Stimulated activated CD4-positive, alpha-beta T cell treated with anti-CD3 and anti-CD28 coated beads, Interleukin-12 subunit alpha, Interleukin-12 subunit beta, amount 100 ng/mL, for 48 hours (primary cell): ENCODE measurements at places on chromosomes 11 and 22.

GRCh38 chr11:46612326-46612725 lies 4.7 kb downstream of the HARBI1 start:
- DNase-seq, result no peak

GRCh38 chr11:127624306-127624856 lies 623.8 kb upstream of the KIRREL3 start:
- DNase-seq, result no peak

DNA sequence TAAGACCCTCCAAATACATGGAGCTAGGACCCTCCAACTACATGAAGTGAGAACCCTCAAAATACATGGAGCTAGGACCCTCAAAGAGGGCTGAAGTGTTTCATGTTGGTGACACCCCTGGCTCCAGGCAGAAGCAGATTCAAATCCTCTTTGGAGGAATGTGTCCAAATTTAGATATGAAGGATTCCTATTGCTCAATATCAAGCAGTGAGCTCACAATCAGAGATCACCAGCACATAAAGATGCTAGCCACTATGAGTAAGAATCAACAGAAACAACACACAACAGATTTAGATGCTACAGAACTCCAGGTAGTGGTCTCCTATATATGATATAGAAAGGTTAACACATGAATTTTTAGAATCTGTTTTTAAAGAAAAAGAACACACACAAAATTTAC lies 11.2 kb upstream of the RAB3IL1 start:
- DNase-seq, result no peak

DNA sequence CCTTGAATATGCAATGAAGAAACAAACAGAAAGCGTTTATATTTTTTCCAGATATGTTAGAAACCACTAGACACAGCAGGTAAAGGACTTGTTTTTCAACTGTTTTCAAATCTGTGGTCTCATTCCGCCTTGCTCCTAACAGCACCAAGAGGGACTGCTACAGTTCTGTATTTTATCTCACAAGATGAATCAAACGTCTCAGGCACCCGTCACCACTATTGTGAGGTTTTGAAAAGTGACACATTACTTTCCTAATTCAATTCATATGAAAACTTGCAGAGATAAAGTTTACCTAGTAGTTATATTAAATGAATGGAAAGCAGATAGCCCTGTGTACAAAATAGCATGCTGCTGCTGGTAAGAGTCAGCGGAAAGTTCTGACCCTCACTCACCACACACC lies 386.3 kb downstream of the ETS1 start:
- no peak for DNase-seq

DNA sequence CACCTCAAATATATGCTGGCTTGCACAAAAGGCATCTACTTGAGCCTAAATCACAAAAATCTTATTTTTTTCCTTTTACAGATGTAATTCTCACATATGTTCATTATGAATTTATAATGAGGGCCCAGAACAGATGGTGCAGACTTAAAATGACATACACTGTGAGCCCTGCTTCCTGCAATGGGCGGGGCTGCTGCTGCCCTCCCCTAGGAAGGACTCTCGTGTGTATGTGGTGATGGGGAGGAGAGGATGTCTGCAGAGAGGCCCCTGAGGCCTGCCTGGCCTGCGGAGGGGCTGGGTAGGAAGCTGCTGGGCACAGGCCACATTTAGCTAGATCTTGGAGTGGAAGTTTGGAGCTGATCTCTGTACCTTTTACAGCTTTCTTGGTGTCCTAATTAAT lies 233.4 kb upstream of the KIRREL3 start:
- no peak for DNase-seq

DNA sequence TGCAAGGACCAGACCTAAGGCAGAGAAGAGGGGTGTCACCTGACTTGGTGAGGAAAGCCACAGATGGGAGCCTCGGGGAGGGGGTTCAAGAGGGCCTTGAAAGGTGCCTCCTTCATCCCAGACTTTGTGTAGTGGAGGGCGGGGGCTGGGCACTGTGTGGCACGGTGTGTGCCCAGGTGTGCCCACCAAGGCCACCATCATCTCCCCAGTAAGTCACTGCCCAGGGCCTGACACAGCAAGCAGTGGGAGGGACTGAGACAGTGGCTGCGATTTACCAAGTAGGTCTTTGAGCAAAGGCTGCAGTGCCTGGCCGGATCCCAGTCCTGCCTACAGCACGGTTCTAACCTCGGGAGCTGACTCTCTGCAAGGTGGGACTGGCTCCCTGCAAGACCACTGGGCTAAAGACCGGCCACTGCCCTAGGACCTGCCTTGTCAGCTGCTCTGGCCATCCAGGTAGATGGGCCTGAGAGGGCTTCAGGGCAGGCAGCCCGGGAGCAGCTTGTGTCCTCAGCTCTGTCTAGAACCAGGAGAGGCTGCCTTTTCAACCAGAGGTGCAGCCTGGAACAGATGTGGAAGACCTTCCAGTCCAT lies 1.4 kb downstream of the OSM start:
- no peak for DNase-seq
